Activated T-helper 17 cell treated with anti-CD3 and anti-CD28 coated beads, Interleukin-2, amount 50 U/mL, for 72 hours (primary cell): ENCODE measurements at places on chromosomes 3 and 15.

- no peak for ATAC-seq
Measured at GRCh38 chr3:45313743-45314403, 74.5 kb upstream of the LARS2 start.

- ATAC-seq, result no peak
Measured at GRCh38 chr3:88030210-88030609, 28.6 kb downstream of the CGGBP1 start.

GRCh38 chr15:37452498-37452897 lies 352.1 kb upstream of the MEIS2 start:
- ATAC-seq, result no peak

DNA sequence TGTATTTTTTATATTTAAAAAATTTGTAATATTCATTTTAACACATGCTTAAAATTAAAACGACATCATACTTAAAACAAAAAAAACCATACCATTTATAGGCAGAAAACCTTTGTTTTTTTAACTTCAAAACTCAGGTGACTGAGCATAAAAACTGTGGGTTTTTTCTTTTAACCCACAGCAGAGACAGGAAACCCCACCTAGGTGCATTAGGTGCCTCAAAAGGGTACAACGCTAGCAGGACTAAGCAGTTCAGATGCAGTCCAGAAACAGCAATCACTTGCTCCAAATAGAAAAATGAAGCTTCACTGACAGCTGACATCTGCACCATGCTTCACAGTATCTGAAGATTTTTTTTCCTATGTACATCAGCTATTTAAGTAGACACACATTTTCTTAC lies 52.3 kb downstream of the GLB1 start:
- ATAC-seq, result no peak

GRCh38 chr3:23999012-23999641 lies 54.0 kb downstream of the NR1D2 start:
- no peak for ATAC-seq

DNA sequence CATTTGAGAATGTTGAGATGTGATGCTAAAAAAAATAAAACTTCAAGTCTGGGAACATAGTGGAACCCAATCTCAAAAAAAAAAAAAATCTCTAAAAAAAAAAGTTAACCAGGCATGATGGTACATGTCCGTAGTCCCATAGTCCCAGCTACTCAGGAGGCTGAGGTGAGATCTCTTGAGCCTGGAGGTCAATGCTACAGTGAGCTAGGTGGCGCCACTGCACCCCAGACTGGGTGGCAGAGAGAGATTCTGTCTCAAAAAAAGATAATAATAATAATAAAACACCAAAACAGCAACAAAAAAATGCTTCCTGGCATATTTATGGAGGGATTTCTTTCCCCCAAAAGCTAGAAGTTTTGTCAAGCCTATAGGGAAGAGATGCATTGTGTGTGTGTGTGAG lies 361.6 kb downstream of the ROBO1 start:
- ATAC-seq, result no peak

GRCh38 chr3:125037498-125038150 lies 18.2 kb downstream of the HEG1 start:
- ATAC-seq, result peak; percentile 64

DNA sequence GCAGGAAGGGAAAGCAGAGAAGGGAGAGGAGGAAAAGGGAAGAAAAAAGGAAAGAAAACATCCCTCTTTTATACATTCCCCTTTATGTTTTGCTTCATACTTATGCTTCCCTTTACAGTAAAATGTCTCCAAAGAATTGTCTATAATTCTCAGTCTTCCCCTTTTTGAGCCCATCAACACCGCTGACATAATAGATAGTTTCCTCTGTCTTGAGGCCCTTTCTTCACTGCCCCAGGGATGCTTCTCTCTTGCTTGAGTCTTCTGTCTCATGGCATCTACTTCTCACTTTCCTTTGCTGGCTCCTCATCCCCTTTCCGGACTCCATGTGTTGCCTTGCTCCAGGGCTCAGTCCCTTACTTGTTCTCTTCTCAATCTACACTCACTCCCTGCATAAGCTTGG lies 99.7 kb upstream of the DAZL start:
- ATAC-seq, result no peak

DNA sequence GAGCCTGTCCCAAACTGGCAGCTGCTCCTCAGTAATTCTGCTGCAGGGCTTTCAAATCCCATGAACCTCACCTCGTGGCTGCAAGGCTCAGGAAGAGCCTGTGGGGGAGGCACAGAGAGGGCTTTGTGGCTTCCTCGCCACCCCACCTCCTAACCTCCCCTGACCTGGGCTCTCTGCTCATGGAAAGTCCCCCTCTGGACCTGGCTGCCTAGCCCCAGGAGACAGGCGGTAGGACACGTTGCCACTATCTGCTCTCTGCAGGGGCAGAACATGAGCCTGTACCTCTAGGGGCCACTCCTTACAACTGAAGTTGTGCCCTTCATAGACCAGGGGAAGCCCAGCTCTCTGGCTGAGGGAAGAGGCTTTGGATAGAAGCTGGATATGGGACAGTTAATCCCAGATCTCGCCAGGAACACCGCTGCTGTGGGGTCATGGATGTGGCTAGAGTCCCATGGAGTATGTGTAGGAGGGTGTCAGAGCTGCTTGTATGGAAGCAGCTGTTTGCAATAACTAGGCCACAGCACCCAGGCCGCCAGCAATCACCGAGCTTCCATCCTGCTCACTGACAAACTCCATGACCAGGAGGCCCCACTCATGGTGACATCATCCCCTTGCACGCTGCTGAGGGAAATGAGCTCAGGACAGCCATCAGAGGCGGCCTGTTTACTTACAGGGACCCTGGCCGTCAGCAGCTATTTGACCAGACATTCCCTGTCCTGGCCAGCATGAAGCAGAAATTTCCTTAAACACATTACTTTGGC lies 34.0 kb upstream of the CILP start:
- no peak for ATAC-seq

DNA sequence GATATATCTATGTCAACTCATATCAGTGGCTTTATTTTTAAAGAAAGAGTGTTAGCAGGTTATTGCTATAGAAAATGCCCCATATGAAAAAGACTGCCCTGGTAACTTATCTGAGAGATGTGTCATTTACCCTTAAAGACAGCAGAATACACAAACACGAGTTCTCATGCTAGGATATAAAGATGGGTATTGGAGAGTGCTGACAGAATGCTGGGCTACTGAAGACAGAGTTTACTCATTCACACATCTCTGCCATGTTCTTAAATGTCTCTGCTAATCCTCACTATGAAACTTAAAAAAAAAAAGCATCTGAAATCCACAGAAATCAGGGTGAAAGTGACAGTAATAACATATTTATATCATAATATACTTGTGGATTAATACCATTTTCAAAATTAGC lies 126.7 kb downstream of the FOXP1 start:
- ATAC-seq, result peak; percentile 52

GRCh38 chr15:25674913-25675312 lies 188.2 kb downstream of the ATP10A start:
- ATAC-seq, result no peak

DNA sequence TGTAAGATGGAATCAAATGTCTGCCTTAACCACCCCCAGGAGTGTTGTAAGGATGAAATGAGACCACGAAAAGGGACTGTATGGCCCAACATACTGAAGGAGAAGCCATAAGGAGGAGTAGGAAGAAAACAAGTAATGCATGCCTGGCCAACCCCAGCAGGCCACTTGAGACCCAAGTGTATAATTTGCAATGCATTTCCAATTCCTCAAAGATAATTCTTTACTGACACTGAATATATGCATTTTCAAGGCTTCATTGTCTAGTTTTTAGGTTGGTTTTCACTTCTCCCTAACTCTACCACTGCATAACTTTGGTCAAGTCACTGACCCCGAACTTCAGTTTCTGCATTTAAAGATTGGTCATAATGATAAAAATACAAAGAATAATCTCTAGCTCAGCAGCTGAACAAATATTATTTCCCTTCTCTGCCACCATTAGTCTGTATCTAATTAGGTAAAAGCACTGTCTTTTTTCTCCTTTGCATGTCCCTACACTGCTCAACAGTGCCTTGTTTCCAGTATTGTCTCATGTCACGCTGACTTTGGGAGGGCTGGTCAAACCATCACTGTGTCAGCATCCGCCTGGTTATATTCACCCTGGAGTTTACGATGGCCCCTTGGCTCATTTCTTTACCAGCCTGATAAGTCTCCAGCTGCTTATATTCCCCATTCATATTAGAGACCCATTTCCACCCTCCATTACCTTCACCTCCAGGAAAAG lies 378.6 kb downstream of the NTRK3 start:
- ATAC-seq, result no peak

GRCh38 chr3:191358929-191359328 lies 28.6 kb upstream of the UTS2B start:
- peak; percentile 69 for ATAC-seq

DNA sequence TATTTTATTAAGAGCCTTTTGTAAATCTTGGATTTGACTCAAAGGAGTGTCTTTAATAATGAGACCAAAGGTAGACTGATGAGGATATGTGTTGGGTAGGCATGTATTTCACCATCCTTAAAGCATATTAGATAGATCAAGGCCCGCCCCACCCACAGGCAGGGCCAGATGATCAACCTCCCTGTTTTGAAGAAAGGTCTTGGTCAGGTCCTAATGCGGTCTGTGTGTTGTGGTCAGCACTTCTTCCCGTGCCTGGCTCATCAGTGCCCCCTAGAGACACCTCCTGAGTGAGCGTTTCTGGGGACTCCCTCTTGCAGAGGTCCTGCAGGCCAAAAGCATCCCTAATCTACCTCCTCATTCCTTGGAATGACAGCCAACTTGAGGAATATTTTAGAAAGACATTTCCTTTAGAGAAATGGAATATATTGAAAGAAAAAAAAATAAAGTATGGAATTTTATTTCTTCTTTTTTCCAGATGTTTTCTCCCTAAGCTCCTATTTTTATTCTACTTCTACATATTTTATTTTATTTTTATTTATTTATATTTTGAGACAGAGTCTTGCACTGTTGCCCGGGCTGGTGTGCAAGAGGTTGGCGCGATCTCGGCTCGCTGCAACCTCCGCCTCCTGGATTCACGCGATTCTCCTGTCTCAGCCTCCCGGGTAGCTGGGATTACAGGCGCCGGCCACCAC lies 6.0 kb downstream of the TM4SF4 start:
- peak; percentile 64 for ATAC-seq

- ATAC-seq, result no peak
Measured at GRCh38 chr15:46278062-46278461, 643.2 kb downstream of the SQOR start.

DNA sequence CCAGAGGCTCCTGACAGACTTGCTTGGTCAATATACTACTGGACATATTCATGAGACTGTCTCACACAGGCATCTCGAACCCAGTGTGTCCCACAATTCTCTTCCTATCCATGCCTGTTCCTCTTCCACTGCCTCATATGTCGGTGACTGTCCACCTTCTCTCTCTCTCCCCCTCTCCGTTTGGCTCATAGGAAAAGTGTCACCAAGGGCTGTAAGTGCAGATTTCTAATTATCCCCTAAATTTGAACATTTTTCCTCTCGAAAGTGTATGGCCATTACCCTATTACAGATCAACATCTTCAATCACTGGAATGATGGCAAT lies 22.5 kb upstream of the MUC20 start:
- ATAC-seq, result no peak

DNA sequence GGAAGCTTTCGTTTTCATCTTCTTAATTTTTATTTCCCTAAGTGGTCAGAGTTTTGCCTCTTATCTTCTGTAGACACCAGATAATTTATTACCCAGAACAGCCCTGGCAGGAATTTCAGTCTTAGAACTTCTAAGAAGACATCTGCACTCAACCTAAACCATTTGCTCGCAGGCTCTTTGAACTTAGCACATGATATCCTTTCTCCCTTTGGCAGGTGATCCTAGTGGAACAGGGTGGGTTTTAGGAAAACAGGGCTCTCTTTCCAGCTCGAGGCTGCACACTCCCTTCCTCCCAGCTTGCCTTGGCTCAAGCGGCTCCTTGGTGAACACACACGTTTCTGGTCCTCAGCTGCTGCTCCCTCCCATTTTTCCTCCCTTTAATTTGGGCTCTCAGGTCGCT lies 116.5 kb downstream of the THSD4 start:
- ATAC-seq, result no peak

DNA sequence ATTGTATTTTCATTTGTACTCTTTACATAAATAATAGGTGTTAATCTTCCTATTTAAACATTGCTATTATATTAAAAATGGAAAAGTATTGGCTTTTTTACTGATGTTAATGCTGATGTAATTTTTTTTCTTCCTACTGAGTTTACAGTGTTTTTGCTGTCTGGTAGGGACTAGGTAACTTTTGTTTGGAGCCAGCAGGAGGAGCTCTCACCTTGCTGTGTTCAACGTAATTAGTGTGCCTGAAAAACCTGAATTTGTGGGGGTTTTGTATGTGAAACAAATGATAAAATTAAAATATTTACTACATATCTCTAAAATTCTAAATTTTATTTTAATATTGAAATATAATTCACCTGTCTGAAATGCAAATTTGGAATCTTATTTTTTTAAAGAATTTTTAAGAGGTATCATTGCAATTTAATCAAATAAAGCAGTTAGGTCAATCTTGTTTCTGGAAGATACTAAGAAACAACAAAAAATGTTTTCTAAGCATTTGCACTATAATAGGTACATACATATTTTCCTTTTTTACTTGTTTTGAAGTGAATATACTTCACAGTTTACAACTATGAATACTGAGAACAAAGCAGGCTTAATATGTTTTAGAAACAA lies 48.8 kb downstream of the EPHA6 start:
- no peak for ATAC-seq

GRCh38 chr3:178329936-178330335 lies 206.3 kb upstream of the KCNMB2 start:
- no peak for ATAC-seq

- no peak for ATAC-seq
Measured at GRCh38 chr3:40312661-40313226, 3.2 kb downstream of the EIF1B start.

DNA sequence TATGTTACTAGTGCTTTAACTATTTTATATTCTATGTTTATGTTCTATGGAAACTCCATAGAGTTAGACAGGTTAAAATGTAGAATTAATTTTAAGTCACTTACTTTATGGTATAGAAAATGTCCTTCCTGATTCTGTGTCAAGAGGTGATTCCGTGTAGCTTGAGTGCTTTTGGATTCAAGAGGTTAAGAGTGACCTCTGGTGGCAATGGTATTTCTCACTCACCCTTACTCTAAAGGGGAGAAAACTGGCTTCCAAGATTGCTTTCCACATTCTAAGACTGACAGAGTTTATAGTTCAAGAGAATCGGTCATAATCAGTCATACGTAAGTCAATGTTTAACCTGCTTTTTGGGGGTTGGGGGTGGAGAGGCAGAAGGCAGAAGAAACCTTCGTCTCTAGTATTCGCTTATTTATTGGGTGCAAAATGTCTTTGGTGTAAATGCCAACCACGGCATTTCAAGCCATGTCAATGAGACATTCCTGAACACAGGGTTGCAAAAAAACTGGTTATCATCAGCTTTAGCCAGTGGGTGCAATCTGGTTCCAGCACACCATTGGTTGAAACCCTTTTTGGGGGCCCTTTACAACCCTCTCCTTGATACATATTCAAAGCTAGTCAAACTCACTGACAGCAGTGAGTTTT lies 92.0 kb upstream of the VGLL3 start:
- no peak for ATAC-seq

- no peak for ATAC-seq
Measured at GRCh38 chr3:143536817-143537535, 311.3 kb downstream of the SLC9A9 start.
